Stimulated activated CD4-positive, alpha-beta T cell treated with anti-CD3 and anti-CD28 coated beads, Interleukin-1b, Interleukin-23, amount 100 ng/mL, for 24 hours (primary cell): ENCODE measurements at places on chromosomes 16 and 17.
A peak's percentile ranks its signal among the peaks of the same experiment; 100 is the strongest.

- no peak for DNase-seq
Measured at GRCh38 chr16:79083508-79084299, 516.8 kb downstream of the MAF start.

GRCh38 chr17:74379495-74380085, 12.3 kb downstream of the GPR142 start:
- DNase-seq = peak; percentile 95

DNA sequence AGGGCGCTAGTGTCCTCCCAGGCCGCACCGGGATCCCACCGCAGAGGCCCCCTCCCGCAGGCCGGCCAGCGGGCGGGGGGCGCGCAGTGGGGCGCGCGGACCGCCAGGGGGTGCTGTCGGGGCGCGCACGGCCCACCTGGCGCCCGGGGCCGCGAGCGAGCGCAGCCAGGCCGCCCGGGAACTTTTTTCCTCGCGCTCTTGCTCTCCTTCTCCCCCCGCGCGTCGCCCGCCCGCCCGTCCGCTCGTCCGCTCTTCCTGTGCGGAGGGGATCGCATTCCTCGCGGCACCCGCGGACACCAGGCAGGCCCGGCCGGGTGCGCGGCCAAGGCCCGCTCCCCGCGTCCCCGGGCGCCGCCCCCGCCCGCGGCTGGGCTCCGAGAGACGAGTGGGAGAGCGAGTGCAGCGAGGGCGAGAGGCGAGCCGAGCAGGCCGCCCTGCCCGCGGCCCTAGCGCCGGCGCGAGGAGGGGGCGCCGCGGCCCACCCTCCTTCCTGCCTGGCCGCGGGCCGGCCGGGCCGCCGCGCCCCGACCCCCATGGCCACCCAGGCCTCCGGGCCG, at the start of gene RAI1:
RAI1 (plus strand) TSS at position 272 of the 557 bp plus-strand sequence. CDS start 111,491 bp downstream, outside the sequence.
- DNase-seq = peak; percentile 40

DNA sequence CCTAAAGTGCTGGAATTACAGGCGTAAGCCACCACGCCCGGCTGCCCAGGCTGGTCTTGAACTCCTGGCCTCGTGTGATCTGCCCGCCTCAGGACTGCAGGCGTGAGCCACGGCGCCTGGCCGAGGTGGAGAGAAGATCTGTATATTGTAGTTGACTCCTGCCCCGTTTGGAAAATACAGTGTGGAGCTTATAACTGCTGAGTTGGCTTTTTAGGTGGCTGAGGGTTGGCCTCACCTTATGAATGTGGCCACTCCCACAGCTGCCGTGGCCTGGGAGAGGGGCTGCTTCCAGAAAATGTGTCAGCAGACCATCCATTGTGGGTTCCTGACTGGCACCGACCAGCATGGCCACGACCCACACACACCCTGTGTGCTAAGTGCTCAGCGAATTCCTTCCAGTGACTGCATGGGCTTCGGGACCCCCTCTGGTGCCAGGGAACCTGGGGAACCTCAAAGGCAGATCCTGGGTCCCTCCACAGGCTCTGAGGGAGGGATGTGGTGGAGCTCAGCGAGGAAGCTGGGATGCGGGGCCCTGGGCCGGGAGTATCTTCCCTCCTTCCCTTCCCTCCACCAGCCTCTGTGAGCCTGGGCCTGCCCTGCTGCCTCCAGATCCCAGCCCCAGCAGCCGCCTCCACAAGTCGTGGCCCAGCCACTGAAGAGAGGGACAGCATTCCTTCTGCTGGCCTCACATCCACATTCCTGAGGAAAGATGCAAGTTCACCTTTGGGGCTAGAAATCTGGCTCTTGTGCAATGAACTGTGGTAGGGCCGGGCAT, 10.9 kb upstream of the RAB11FIP3 start:
- DNase-seq = no peak
